ENCODE measurements at places on chromosomes 12 and 14.
A peak's percentile ranks its signal among the peaks of the same experiment; 100 is the strongest.

GRCh38 chr12:66428870-66429269 lies 126.6 kb downstream of the HELB start:
- no peak for DNase-seq

DNA sequence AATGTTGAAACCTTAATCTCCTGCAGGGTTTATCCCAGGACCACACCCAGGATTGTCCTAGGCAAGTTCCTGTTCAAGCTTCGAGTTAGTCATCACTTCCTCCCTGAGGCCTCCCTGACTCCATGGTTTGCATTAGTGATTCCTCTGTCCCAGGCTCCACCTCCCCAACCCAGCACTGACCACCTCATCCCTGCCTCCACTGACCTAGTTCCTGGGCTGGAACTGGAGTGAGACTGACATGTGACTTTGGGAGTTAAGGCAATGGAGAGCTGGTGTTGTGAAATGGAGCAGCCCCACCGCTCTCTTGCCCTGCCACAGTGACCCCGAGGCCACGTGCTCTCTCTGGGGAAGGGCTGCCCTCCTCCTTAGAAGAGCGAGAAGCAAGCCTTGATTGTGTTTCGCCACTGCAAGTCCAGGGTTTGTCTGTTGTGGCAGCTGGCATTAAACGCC lies 15.8 kb upstream of the DTX1 start:
- DNase-seq: no peak

DNA sequence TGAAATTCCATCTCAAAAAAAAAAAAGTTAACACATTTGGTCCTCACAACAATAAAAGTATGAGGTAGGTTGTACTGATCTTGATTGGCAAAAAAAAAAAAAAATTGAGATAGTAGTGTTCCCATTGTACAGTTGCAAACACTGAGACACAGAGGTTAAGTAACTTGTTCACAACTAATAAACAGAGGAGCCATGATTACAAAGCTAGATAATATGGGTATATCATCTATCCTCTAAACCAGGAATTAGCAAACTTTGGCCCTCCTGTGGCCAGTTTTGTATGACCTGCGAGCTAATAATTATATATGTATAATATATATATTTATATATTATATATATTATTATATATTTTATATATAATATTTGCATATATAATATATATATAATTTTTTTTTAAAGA lies 2.3 kb upstream of the PSME1 start:
- DNase-seq: no peak

DNA sequence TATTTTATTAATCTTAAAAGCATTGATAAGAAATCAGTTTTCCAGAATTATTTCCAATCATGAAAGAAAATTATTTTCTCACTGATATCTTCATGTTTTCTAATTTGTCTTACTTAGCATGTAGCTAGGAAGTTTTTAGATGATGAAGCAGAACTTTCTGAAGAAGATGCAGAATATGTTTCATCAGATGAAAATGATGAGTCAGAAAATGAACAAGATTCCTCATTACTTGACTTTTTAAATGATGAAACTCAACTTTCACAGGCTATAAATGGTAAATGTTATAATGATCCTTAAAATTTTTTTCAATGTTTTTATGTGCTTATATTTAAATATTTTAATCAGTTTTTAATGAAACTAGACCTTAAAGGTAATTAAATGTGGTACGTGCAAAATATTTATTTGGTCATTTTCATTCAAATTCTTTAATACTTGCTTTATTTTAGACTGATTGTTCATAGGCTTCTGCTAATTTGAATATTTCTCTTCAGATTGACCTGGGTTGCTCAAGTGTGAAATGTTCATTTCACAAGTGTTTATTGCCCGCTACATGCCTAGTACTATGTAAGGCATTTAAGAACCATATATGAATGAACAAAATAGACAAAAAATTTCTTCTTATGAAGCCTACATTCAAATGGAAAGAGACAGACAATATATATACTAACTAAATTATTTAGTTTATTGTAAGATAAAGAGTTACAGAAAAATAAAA lies 49.5 kb downstream of the FANCM start:
- DNase-seq: no peak

DNA sequence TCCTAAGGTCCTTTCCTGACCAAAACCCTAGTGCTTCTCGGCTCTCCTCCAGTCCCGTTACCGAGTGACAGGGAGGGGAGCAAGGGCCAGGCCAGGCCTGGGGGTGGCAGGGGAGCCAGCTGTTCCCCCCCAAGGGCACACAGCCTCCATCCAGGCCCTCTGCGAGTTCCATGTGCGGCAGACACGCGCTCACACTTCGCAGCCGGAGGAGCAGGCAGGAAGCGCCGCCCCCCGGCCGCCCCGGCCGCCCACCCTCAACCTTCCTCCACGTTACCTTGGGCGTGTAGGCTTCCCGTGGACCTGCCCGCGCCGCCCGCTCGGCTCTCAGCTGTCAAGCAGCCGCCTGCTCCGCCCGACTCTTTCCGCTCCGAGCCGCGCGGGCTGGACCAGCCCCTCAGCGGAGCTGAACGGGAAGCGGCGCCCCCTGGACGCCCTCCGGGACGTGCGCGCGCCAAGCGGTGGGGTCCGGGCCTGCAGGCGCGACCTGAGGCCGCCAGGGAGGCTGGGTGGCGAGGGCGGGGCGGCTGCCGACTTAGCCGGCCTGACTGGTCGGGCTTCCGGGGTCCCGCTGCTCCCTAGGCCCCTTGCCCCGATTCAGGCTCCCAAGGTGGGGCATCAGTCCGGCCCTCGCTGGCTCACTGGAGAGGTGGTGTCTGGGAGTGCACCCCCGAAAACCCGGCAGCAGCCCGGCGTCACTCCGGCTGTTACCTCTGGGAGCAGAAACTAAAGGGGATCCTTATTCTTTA lies at the start of gene CRACR2A:
CRACR2A (minus strand) TSS at position 369 of the 746 bp plus-strand sequence. CDS start 56,110 bp downstream, outside the sequence.
- peak; percentile 84 for DNase-seq

- no peak for DNase-seq
Measured at GRCh38 chr12:22042976-22043669, 2.9 kb upstream of the CMAS start.

DNA sequence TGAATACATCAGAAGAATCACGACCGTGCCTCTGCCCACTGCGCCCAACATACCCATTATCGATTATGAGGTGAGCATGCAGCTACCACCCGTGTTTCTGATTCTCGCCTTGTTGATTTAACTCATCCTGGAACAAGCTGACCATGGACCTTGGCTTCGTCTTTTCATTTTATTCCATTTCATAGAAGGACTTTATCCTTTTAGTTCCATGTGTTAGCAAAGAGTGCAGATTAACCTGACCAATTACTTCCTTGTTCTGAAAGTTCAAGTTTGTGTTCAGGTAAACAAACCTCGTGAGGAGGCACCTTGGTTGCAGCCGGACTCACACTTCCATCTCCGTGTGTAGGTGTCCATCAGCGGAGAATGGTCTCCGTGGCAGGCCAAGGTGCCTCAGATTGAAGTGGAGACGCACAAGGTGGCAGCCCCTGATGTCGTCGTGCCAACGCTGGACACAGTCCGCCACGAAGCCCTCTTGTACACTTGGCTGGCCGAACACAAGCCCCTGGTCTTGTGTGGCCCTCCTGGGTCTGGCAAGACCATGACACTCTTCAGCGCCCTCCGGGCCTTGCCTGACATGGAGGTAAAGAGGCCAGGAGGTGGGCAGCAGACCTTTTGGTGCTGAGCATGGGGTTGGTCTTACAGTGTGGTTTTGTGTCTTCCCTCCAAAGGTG lies 52.2 kb downstream of the DYNC1H1 start:
- no peak for DNase-seq

DNA sequence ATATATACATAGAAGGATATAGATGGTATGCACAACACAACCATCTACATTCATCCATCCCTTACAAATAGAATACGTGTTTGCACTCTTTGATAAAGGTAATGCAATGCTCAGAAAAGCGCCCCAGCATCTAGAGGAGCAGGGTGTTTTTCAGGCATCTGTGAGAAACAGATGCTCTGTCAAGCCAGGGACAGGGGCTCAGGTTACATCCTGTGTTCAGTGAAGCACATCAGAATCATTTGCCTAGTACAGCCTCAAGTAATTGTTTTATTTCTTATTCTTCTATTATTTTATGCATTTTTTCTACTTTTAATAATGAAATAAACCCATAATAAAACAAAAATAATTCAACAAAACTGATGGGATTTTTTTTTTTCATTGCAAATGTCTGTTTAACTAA lies 50.5 kb upstream of the HIF1A start:
- DNase-seq: no peak

DNA sequence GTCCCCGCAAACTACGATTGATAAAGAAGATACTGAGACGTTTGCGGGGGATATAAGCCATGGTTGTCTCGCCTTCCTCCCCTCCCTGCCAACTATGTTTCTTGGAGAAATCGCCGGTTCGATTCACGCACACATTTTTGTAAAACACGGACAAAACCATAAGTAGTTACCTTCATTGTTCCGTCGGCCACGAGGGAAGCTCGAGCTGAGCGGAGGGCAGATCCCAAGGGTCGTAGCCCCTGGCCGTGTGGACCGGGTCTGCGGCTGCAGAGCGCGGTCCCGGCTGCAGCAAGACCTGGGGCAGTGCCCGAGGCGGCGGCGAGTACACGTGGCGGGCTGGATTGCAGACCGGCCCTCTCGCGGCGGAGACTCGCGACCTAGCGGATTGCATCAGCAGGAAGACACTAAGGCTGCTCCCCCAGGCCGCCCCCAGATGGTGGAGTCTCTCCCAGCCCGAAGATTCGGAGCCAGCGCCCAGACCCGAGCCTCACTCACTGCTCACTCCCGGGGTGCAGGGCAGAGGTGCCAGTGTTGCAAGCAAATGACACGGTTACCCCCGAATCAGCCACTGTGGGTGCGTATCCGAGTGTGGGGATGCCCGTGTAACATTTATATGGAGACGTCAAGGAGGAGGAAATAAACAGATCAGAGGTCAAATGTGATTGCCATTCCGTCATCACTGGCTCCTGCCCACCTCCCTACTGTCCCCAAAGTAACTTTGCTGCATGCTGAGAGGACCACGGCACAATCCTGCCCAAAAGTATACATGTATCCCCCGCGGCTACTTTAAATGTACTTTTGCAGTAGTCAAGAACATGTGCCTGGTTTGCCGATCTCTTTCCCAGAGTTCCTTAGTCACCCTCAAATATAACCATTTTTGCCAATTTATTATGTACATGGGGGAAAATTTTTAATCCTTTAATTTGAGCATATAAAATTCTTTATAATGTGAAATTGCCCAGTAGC lies at the start of gene BCAT1:
BCAT1 (minus strand) TSS at position 345 of the 966 bp plus-strand sequence; CDS start at position 176, 169 bp downstream.
- DNase-seq: peak; percentile 49

DNA sequence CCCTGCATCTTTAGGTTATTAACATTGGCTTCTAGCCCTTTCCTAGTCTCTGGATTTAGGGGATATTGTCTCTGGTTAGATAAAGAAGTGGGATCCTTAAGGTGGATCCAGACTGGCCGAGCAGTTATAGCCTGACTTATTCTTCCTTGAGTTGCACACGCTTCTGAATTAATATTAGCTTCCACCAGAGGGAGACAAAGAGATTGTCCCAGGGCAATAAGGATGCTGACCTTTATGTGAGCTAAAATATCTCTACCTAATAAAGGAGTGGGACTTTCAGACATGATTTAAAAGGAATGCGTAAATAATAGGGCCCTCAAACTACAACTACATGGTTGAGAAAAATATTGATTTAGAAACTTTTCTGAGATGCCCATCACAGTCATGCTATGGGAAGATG lies 139.7 kb downstream of the SLCO1B3 start:
- no peak for DNase-seq

DNA sequence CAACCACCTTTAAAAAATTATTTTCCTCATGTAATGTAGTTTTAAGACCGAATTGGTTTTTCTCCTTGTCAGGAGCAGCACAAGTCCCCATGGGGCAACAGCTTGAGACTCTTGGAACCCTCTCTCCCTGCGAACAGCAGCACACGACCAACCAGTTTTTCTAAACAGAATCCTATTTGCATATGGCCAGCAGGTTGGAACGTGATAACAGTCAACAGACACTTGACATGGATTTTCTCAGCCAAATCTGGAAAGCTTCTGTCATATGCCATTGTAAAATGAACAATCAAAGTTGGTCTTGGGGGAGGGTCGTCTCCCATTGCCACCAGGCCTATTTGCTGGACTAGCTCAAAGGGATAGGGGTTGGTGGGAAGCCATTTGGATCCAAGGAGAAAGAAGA lies 1915.0 kb upstream of the FLRT2 start:
- DNase-seq: no peak
